ENCODE measurements at places on chromosomes 16 and 17. TPM values are rescaled to one million over a fixed set of nuclear protein-coding genes. Genes with fewer than 3 reads are reported as not detected.

Gene TCAP
- 2.9 TPM for total RNA-seq

Gene C16orf89
- 1.4 TPM for total RNA-seq

Gene TNFRSF13B
- total RNA-seq, result 0.18 TPM

- no peak for DNase-seq
Measured at GRCh38 chr16:1443403-1443973, 868 bp downstream of the CCDC154 start.

- DNase-seq, result no peak
Measured at GRCh38 chr17:44348234-44348987, 3.3 kb downstream of the GRN start.

DNA sequence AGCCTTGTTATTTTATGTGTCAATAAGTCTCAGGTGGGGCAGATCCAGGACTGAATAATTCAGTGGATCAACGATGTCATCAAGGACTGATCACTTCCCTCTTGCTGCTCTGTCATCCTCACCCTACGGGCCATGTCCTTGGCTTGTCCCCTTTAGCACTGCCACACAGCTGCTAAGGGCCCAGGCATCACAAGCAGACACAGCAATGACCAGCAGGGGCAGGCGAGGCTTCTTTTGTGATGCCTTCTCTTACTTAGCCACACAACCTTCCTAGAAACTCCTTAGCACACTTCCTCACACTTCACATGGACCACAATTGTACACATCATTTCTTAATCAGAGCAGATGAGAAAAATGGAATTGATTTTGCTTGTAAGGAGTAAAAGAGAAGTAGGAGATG is 356.3 kb upstream of the SOX9 start:
- peak; percentile 72 for DNase-seq

- no peak for DNase-seq
Measured at GRCh38 chr17:6643451-6644125, 2.7 kb downstream of the TXNDC17 start.

GRCh38 chr17:70225276-70225675 is 55.9 kb downstream of the KCNJ2 start:
- DNase-seq, result no peak

GRCh38 chr17:42525221-42525620 is 10.8 kb upstream of the NAGLU start:
- no peak for DNase-seq

DNA sequence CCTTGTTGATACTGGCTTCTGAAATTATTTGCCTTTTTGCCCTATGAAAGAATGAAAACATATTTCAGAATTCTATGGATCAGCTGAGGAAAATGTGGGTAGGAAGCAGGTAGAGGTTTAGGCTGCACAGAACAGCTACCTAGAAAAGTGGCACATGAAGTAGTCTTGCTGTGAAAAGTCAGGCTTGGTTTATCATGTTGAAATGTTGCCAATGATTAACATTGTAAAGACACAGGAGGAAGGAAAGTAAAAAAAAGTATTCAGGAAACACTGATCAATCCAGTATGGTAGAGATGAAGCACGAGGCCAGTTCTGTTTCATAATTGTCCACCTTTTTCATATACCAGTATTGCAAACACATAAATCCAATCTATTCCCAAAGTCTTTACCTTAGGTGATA is 29.9 kb downstream of the ABCA6 start:
- DNase-seq, result no peak

- DNase-seq, result peak; percentile 8
Measured at GRCh38 chr16:49586466-49587450, 213.2 kb downstream of the C16orf78 start.

- no peak for DNase-seq
Measured at GRCh38 chr16:73605309-73605708, 557.4 kb upstream of the ZFHX3 start.

- no peak for DNase-seq
Measured at GRCh38 chr16:67593288-67593687, 31.0 kb downstream of the CTCF start.

DNA sequence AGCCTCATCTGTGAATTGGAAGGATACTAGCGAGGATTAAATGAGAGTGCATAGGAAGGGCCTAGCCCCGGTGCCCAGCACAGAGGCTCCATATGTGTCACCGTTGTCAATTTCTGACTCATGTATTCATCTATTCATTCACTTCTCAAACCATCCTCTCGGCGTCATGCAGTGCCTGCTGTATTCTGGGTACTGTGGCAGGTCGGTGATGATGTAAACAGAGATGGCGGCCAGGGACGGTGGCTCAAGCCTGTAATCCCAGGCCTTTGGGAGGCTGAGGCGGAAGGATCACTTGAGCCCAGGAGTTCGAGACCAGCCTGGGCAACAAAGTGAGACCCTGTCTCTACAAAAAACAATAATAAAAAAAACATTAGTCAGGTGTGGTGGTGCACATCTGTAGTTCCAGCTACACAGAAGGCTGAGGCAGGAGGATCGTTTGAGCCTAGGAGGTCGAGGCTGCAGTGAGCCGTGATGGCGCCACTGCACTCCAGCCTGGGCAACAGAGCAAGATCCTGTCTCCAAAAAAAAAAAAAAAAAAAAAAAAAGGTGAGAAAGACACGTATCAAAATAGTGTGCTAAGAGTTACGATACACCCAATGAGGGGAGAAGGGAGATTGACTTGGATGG is 4.3 kb upstream of the PPP1R1B start:
- no peak for DNase-seq

DNA sequence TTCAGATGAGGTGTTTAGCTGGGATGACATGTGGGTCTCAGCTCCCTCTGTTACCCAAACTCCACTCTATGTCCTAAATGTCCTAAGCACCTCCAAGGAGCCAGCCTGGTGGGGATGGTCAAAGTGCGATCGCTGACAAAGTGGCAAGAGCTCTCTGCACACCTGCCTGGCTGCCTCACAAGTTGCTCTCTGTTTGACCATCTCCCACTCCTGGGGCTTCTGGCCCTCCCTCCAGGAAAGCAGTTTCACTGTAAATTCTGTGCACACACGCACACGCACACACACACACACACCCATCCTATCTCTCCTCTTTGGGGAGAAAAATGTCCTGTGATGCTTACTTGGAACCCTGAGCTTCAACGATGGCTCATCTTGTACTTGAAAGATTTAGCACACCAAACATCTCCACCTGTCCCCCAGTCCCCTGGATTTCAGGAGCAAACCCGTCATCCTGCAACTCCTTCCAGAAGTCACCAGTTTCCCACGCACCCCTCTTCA is 1.7 kb downstream of the PITPNA start:
- DNase-seq, result no peak

GRCh38 chr17:57750895-57751294 is 5.8 kb upstream of the CCDC182 start:
- no peak for DNase-seq

- DNase-seq, result no peak
Measured at GRCh38 chr17:12398441-12399051, 267.1 kb upstream of the MYOCD start.
